Stimulated activated CD4-positive, alpha-beta T cell treated with anti-CD3 and anti-CD28 coated beads, Interleukin-1b, Interleukin-23, amount 100 ng/mL, for 4 hours (primary cell): ENCODE measurements at places on chromosomes 6 and 20.

DNA sequence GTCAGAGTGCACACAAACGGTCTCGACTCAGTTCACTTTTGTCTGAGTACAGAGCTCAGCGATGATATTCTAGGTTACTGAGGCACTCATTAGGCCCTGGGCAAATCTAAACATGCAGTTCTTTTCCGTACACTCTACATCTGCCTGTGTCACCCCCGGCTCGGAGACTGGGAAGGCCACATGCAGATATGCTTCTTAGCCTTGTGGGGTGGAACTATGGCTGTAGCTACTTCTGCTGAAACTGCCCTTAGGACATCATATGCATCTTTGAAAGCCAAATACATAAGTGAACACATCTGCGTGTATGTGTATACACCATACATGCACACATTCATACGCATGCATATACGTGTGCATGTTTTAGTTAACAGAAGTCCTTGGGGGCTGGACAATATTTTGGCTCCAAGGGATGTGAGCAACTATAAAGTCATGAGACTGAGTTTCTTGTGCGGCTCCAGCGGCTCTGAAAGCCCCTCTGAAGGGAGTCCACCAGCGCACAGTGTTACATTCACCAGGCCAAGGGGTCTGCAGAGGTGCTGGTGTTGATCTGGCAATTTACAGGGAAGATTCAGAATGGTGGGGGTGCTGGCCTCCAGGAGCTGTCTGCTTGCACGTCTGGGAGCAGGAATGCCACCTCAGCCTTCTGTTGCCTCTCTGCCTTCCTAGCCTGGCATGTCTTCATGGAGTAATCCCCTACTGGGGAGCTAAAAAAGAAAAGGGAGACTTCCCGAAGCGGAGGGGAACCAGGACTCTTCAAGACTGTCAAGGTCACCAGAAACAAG, 31.6 kb downstream of the PSMG4 start:
- no peak for DNase-seq

DNA sequence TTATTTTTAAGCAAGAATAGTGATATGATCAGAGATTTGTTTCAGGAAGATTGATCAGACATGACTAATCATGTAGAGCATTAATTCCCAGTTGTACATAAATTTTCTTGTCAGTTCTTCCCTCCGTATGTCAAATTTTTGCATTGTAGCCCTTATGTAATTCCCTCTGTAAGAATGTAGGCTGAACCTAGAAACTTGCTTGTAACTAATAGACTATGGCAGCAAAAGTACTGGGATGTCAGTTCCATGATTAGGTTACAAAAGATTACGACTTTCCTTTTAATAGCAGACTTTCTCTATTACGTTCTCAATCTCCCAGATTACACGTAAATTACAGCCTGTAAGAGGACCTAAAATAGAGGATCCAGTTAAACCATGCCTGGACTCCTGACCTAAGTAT, 79.4 kb upstream of the EPHA7 start:
- DNase-seq: no peak

GRCh38 chr6:93940381-93940780, 521.0 kb upstream of the EPHA7 start:
- DNase-seq: no peak

- no peak for DNase-seq
These were observed 52.5 kb downstream of the BCAS1 start for GRCh38 chr20:54017846-54018245.

- DNase-seq: no peak
These were observed 24.2 kb upstream of the TMX4 start for GRCh38 chr20:8043687-8044282.

- no peak for DNase-seq
These were observed 70.9 kb upstream of the CCDC167 start for GRCh38 chr6:37570482-37571133.

GRCh38 chr6:150056156-150056555, 12.8 kb downstream of the ULBP3 start:
- no peak for DNase-seq

- DNase-seq: no peak
These were observed 14.3 kb downstream of the RIMS1 start for GRCh38 chr6:71900642-71901041.

DNA sequence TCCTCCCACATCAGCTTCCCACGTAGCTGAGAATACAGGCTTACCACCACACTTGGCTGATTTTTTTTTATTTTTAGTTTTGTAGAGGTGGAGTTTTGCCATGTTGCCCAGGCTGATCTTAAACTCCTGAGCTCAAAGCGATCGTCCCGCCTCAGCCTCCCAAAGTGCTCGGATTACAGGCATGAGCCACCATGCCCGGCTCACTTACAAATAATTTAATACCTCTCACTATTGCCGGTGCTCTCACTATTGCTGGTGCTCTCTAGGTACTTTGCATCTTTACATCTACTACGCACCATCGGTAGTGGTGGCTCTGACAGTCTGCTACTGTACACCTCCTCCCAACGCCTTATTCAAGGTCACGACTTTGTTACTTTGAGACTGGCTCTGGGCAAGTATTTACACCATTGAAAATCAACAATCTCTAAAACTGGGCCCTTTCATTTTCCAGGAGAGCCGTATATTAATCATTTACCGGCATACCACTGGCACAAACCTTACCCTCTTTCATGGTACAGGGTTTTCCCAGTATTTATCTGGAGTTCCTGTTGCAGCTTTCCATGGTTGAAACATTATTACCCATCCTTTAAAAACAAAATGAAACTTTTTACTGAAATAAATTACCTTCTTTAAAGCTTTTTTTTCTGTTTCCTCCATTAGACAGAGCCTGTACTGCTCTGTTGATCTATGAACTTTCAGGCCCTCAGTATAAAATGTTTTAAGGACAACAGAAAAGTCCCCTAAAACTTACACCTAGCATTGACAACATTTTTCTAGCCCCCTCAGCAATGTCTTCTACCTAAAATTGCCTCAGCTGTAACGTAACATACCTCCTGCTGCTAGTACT, 259.6 kb upstream of the PLCB4 start:
- DNase-seq: no peak

DNA sequence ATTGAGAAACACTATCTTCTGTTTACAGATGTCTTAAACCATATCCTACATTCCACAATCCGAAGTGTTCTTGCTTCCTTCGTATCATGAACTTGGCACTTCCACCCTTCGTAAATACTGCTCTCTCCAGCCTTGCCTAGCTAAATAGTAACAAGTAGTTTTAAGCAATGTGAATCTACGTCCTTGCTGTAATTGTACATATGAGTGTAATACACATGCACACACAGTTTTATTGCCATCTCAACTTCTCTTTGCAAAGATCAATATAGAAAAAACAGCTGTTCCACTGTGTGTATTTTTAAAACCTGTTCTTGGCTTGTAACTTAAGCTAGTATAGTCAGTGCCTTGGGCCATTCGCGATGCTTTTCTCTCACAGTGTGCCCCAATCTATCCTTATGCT, 1524.7 kb downstream of the GRIK2 start:
- no peak for DNase-seq

- no peak for DNase-seq
These were observed 24.9 kb downstream of the KIF13A start for GRCh38 chr6:17962436-17963031.
